A549 treated with CORT108297 at 1 μM for 4 hours (cell line): ENCODE measurements at places on chromosomes 1 and 21. TPM values are rescaled to one million over a fixed set of nuclear protein-coding genes. Genes with fewer than 3 reads are reported as not detected.

The LPAR3 gene
- 0.22 to 0.62 TPM (median 0.26 TPM) in 5 replicates for total RNA-seq

The TMEM82 gene
- not detected in 5 replicates for total RNA-seq

The ITGB2 gene
- 0.55 to 0.77 TPM (median 0.66 TPM) in 5 replicates for total RNA-seq

The S100A7A gene
- total RNA-seq, result not detected in 5 replicates

The RGSL1 gene
- not detected in 5 replicates for total RNA-seq

The CXADR gene
- total RNA-seq, result 7.4 to 9.7 TPM (median 8.6 TPM) in 5 replicates

The THEMIS2 gene
- total RNA-seq, result 0.67 to 1.2 TPM (median 0.76 TPM) in 5 replicates

The UTP11 gene
- total RNA-seq, result 39.1 to 77.3 TPM (median 42.9 TPM) in 5 replicates

The SPRR1A gene
- total RNA-seq, result not detected in 5 replicates

The KIF21B gene
- 1.5 to 3.3 TPM (median 2.5 TPM) in 5 replicates for total RNA-seq

The EXTL1 gene
- 0.01 to 0.04 TPM in 2 of 5 replicates, not detected in the others for total RNA-seq

The CHI3L2 gene
- 0.20 to 0.51 TPM (median 0.36 TPM) in 5 replicates for total RNA-seq

The PLPPR5 gene
- not detected in 5 replicates for total RNA-seq

The KCNT2 gene
- total RNA-seq, result 0.03 to 0.09 TPM (median 0.07 TPM) in 4 of 5 replicates, not detected in the other

The LYPD8 gene
- total RNA-seq, result 0.09 to 0.15 TPM (median 0.11 TPM) in 4 of 5 replicates, not detected in the other

The C1QA gene
- total RNA-seq, result not detected in 5 replicates

The KMO gene
- 0.74 to 1.6 TPM (median 1.4 TPM) in 5 replicates for total RNA-seq

The DCDC2B gene
- not detected in 5 replicates for total RNA-seq
